Upper lobe of right lung (tissue), 1 donor: ENCODE measurements at places on chromosomes 11 and 22.
A peak's percentile ranks its signal among the peaks of the same experiment; 100 is the strongest.

- DNase-seq, result no peak
These were observed 3.6 kb downstream of the C11orf87 start for GRCh38 chr11:109425554-109425953.

DNA sequence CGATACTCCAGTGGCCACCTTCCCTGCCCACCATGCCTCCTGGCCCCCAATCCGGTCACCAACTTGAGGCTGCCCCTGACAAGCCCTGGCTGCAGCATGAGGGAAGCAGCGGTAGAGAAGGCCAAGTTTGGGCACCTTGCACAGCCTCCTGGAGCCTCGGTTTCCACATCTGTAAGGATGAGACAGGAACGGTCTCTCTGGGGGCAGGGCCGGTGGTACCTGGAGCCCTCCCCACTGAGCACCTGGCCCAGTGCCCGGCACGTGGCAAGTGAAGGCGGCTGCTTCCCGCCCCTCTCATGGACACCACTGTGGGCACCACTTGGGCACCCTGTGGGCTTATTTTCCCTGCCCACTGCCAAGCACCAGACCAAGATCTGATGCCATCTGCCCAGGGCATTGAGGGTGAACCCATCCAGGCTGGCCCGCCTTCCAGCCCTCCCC is 77.8 kb downstream of the CDKN1C start:
- DNase-seq, result peak; percentile 58

- DNase-seq, result no peak
These were observed 1272.2 kb downstream of the LRRC4C start for GRCh38 chr11:40187295-40187694.

GRCh38 chr11:11458485-11458884 is 105.4 kb upstream of the CSNK2A3 start:
- DNase-seq, result no peak

GRCh38 chr11:32786811-32787210 is 7.7 kb downstream of the CCDC73 start:
- DNase-seq, result no peak

DNA sequence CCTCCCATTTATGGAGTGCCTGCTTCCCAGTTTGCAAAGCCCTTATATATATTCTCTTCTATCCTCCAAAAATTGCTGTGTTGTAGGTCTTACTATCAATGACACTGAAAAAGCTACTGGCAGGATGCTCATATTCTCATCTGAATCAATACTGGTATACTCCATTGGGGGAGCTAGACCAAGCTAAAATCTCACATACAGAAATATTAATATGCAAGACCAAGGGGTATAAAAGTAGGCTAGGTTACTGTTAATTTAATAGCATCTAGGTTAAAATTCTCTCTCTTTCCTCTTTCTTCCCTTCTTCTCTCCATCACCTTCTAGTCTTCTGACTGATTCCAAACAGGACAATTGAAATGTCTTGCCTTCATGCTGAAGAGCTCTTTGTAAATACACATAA is 17.1 kb upstream of the BDNF start:
- DNase-seq, result no peak

DNA sequence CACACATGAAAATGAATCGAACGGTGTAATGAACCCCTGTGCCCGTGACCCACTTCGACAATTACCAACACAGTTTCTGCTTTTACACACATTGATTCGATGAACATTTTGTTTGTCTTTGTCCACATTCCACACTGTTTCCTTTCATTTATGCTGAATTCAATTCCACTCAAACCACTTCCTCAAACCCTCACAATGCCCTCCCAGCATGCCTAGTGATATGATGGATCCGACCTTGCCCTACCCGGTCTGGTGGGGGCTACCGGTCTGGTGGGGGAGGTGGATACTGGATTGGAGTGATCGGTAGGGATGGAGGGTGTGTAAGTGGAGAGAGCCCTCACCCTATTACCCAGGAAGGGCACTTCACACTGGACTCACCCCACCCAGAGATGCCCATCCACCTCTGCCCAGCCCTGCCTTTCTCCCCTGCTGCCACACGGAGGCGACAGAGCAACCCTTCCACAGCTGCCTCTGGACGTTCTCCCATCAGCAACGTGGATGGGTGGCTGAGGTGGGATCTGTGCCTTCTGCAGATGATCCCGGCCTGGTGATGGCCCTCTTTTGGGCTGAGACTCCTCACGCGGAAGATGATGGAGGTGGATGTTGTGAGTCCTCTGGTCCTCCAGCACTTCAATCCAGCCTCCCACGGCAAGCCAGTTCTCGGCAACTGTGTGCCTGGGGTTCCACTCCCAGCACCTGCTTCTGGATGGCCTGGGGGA is 33.0 kb upstream of the P2RY2 start:
- peak; percentile 85 for DNase-seq
